ENCODE measurements at places on chromosomes 6 and 20. TPM values are rescaled to one million over a fixed set of nuclear protein-coding genes. Genes with fewer than 3 reads are reported as not detected.

- no peak for DNase-seq
Measured at GRCh38 chr20:59647271-59647670, 42.9 kb downstream of the PHACTR3 start.

DNA sequence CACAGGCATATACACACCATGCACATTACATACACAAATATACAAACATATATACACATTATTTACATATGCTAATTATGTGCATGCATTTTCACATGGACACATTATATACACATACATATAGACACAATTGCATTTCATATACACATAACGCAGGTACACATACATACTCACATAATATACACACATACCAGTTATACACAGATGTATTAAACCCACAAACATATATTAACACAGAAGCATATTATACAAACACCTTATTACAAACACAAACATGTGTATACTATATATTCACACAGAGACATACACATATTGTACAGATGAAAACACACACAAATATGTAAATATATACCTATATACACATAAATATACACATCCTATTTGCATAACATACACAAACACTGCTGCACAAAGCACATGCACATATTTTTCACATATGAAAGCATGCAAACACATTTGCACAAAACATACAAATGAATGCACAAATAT, 140.2 kb downstream of the VEGFA start:
- no peak for DNase-seq

DNA sequence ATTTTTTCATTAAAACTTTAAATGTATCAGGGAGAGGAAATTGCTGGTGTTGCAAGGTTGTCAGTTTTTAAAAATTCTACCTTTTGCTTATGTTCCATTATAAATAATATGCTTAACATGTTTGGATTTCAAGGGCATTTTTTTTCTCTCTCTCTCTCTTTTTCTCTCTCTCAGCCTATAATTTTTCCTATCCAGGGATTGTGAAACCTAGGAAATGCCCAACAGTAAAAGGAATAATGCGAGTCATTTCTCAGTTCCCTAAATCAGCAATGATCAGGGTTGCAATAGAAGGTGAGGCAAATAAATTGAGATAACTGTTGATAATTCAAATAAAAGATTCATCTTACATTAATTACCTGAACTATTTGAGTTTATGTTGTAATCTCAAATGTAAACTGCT, 53.2 kb upstream of the IFNGR1 start:
- DNase-seq = no peak

- no peak for DNase-seq
Measured at GRCh38 chr6:152595499-152595898, 41.7 kb downstream of the SYNE1 start.

GRCh38 chr20:366041-366718, 14.4 kb upstream of the TRIB3 start:
- no peak for DNase-seq

GRCh38 chr6:15608396-15608795, 54.4 kb downstream of the DTNBP1 start:
- no peak for DNase-seq

DNA sequence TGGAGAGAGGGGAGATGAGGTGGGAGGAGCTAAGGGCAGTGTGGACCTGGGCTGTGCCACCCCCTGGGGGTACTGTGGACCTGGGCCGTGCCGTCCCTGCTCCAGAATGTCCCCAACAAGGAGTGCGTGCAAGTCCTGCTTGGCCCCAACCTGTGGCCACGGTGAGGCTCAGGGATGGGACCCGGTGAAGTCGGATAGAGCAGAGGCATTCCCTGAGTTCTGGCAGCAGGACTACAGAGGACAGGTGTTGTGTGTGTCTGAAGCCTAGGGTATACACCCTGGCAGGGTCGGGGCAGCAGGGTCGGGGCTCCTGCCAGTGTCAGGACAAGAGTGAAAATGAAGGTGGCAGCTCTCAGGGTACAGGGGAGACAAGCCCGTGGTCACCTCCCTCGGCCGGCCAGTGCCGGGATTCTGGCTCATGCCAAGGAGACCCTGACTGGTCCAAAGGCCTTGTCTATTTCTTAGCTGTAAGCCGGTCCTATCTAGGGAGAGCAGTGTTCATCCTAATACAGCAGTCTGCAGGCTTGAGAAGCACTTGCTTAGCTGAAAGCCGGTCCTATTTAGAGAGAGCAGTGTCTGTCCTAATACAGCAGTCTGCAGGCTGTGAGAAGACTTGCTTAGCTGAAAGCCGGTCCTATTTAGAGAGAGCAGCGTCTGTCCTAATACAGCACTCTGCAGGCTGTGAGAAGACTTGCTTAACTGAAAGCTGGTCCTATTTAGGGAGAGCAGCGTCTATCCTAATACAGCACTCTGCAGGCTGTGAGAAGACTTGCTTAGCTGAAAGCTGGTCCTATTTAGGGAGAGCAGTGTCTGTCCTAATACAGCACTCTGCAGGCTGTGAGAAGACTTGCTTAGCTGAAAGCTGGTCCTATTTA, 95.9 kb downstream of the SMOC2 start:
- no peak for DNase-seq

DNA sequence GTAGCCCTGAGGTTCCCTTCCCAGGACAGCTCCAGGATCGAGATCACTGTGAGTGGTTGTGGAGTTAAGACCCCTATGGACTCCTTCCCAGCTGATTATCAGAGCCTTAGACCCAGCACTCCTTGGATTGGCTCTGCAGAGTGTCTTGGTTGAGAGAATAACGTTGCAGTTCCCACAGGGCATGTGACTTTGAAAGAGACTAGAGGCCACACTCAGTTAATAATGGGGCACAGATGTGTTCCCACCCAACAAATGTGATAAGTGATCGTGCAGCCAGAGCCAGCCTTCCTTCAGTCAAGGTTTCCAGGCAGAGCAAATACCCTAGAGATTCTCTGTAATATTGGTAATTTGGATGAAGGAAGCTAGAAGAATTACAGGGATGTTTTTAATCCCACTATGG, 5.2 kb upstream of the BTN2A2 start:
- DNase-seq = no peak

GRCh38 chr6:14277405-14277930, 159.9 kb downstream of the CD83 start:
- no peak for DNase-seq

GRCh38 chr20:58880994-58881752, 28.7 kb downstream of the GNAS start:
- no peak for DNase-seq

DNA sequence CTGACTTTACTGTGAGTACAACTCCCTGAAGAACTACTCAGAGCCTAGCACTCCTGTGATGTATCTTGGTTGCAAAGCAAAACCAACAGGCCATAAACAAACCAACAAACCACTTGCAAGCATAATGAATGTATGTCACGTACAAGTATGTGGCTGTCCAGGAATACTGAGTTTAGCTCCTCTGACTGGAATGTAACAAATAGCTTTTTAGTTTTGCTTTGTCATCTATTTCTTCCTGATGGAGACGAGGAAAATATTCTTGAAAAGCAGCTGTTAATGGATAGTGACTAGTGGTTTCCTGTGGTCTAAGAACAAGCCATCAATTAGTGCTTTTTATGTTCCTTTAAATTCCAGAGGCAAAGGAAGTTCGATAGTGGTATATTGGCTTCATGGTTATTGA, 101.9 kb upstream of the LY86 start:
- no peak for DNase-seq

DNA sequence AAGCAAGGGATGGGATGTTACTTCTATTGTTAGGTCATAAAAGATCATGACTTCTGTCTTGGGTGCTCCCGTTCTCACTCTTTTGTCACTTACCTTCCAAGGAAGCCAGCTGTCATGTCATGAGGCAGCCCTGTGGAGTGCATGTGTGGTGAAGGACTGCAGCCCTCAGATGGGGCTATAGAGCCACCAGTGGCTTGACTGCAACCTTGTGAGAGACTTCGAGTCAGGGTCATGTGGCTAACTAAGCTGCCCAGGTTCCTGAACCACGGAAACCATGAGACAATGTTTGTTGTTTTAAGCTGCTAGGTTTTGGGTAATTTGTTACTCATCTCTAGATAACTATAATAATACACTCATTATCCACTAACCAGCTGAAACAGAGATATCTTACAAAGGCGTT, 477.1 kb downstream of the BTBD3 start:
- DNase-seq = no peak

GRCh38 chr20:12237772-12238171, 320.1 kb downstream of the BTBD3 start:
- DNase-seq = no peak

DNA sequence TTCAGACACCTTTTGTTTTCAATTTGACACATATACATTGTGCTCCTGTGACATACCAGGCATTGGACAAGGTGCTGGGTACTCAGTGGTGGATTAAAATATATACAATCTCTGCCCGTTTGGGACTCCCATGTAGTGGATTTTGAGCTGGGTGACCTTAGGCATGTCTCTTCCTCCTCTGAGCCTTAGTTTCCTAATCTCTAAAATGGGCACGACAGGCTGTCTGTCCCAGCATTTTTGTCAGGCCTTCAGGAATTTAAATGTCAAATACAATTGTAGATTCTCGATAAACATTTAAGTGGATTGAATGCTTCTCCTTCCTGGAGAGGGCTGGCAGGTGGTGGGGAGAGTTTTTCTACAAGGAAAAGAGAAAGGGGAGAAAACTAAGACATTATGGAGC, 22.6 kb downstream of the CDH22 start:
- DNase-seq = no peak

DNA sequence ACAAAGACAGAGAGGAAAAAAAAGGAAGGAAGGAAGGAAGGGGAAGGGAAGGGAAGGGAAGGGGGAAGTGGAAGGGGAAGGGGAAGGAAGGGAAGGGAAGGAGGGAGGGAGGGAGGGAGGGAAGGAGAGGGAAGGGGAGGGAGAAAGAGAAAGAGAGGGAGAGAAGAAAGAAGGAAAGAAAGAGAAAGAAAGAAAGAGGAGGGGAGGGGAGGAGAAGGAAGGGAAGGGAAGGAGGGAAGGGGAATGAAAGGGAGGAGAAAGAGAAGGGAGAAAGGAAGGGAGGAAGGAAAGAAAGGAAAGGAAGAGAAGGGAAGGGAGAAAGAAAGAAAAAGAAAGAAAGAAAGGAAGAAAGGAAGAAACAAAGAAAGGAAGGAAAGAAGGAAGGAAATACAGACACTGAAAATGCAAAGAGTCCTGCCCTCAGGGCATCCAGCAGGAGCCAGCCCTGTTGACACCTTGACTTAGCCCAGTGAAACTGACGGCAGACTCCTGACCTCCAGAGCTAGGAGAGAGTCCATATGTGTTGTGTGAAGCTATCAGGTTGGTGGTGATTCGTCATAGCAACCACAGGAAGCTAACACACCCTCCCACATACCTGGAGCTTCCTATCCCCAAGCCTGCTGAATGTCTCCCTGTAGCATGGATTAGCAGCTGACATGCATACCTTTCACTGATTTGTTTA, 58.7 kb upstream of the SULF2 start:
- DNase-seq = no peak

GRCh38 chr6:99366852-99367251, 17.4 kb upstream of the FAXC start:
- no peak for DNase-seq

DNA sequence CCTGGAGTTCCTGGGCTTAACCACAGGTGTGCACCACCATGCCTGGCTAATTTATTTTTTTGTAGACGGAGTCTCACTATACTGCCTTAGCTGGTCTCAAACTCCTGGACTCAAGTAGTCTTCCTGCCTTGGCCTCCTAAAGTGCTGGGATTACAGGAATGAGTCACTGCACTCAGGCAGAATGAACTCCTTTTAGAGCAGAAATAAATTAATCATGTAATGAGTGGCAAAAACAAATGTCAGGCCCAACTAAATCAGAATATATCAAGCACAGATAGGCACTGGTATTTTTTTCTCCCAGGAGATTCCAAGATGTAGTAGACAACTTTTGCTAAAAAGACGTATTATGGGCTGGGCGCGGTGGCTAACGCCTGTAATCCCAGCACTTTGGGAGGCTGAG, 2.6 kb downstream of the RPS10 start:
- DNase-seq = no peak

GRCh38 chr20:60138256-60139220, 180.3 kb downstream of the CDH26 start:
- no peak for DNase-seq

DNA sequence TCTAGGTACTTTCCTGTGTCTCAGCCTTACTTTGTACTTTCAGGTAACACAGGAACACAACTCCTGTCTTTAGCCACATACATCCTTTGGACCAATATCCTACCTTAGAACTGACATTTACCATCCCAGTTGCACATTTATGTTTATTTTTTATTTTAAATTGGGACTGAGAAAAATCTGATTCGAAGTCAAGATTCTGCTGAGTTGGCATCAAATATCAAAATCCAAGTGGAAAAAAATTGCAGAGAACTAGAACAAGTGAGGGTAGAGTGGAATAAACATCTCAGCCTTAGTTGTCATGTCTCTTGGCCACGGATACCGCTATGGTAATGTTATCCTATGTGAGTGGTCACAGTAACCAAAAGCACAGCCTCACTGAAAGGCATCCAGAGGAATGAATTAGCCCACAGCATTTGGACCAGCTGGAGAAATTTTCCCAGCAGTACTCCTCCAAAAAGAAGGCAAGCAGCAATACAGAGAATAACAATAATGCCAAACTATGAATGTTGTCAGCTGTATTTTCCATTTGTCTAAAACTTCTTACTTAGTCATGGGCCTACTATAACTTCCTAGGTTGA, 17.6 kb upstream of the EYA4 start:
- DNase-seq = no peak

DNA sequence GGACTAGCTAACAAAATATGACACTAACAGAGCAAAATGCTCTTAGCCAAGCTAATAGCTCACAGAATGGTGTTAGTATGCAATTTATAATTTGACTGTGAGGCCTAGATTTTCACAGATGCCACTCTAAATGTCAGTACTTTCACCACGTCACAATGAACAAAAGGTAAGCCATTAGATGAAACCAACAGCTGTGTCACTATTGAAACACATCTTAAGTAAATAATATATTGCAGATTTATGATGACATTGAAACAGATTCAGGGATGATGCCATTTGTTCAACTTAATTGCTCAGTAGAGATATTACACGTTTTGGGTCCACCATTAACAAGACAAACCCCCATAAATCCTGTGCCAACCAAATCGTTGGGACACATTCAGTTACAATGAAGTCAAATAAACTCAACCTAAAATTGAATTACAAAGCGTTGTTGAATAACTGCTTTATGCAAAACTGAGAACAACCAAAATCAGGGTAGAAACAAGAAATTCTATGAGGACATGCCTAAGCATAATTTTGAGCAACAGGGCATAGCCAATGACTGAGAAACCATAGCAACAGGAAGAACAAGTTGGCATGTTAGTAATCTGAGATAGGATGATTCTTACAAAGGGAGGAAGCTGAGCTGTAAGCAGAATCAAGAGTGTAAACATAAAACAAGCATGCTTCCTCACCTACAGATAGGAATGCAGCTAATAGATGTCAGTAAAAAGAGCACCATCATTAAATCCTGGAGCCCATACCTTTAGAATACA, 85.6 kb upstream of the KHDRBS2 start:
- no peak for DNase-seq

The COL11A2 gene
- total RNA-seq = 0.89 TPM

The TUBB2A gene
- total RNA-seq = 51.6 TPM

The GNRH2 gene
- 0.92 TPM for total RNA-seq

The GCLC gene
- 22.2 TPM for total RNA-seq

The RBM24 gene
- 0.86 TPM for total RNA-seq

The PGM3 gene
- total RNA-seq = 18.6 TPM

The ADGRF5 gene
- not detected for total RNA-seq

The PPP1R3G gene
- not detected for total RNA-seq

The SLC22A7 gene
- total RNA-seq = not detected

The COL12A1 gene
- total RNA-seq = not detected

The NT5E gene
- 5.1 TPM for total RNA-seq

The MEI4 gene
- not detected for total RNA-seq

Measured in T-helper 17 cell (primary cell).